ENCODE measurements at places on chromosomes 6 and 20.
A peak's percentile ranks its signal among the peaks of the same experiment; 100 is the strongest.

- DNase-seq: no peak
Measured at GRCh38 chr6:21740376-21741124, 147.0 kb downstream of the SOX4 start.

GRCh38 chr20:50655311-50655880, 35.9 kb downstream of the RIPOR3 start:
- no peak for DNase-seq

- peak; percentile 59 for DNase-seq
Measured at GRCh38 chr6:28542440-28543296, 17.0 kb downstream of the GPX5 start.

DNA sequence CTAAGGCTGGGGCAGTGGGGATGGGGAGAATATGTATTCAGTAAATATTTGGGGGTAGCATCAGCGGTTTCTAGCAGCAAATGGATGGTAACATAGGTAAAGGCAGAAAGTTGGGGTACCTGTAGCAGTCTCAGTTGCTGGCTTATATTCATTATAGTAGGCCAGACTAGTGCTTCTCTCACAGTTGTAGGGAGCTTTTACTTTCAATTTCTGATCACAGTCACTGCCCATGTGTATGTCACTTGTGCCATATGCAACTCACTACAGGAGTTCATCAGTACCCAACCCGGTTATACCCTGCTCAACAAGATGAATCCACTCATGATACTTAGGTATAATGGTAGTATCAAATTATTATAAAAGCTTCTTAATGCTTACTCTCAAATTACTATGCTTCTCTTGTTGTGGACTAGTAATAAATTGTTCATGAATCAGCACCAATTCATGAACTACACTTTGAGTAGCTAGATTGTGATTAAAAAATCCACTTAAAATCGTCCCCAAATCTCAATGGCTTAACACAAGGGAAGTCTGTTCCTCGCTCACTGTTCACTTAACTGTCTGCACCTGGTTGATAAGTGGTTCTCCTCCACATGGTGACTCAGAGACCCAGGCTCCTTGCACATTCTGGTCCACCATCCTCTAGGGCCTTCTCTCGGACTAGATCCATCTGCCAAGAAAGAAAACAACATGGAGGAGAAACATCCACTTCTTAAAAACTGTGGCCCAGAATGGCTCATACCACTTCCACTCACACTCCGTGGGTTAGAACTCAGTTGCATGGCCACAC, 31.3 kb upstream of the MYLIP start:
- no peak for DNase-seq

GRCh38 chr6:79574630-79575225, 37.5 kb upstream of the LCA5 start:
- DNase-seq: no peak

GRCh38 chr6:26389349-26389894, 6.5 kb downstream of the BTN2A2 start:
- no peak for DNase-seq

DNA sequence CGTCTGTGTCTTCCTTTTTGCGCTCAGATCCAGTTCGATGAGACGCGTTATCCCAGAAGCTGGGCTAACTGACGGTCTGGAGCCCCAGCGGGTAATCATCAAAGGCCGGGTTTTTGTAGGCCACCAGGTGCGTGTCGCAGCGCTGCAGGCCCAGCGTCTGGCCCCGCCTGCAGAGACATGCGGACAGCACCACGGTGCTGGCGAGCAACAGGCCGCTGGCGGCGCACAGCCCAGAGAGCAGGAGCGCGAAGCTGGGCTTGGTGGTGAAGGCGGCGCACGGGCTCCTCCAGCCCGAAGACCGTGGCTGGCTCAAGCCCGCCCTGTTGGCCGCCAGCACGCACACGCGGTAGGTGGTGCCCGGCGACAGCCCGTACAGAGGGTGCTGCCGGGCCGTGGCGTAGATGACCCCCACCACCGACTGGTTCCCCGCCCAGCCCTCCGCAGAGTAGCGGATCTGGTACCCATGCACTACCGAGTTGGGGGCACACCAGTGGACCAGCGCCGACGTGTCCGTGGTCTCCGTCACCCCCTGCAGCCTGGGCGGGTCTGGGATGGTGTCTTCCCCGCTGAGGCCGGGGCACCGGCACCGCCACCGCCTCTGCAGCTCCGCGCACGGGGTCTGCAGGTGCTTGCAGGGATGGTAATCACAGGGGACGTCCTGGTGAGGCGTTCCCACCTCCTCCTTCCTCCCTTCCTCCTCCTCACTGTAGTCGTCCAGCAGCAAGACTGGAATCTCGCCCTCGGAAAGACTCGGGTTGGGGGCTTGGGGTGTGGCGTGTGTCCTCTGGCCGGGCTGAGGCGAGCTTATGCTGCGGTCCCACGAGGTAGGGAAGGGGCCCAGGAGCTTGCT, 12.7 kb downstream of the LRRN4 start:
- no peak for DNase-seq

DNA sequence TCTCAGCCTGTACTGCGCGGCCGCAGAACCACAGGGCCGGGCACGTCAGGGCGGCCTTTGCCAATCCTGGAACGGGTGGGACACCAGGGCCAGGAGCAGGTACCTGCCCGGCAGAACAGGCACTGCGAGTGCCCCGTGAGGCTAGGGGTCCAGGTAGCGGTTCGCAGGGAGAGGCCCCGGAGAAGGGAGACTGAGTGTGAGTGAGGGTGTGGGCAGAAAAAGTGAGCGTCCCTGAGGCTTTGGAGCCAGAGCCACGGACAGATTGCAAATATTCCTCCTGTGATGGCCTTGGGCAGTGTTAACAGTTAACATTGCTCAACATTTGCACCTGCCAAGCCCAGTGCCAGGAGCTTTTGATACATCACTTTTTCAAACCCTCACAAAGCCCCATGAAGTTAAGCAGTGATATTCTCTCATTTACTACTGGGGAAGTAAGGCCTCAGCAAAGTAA, 491 bp downstream of the GNMT start:
- no peak for DNase-seq

DNA sequence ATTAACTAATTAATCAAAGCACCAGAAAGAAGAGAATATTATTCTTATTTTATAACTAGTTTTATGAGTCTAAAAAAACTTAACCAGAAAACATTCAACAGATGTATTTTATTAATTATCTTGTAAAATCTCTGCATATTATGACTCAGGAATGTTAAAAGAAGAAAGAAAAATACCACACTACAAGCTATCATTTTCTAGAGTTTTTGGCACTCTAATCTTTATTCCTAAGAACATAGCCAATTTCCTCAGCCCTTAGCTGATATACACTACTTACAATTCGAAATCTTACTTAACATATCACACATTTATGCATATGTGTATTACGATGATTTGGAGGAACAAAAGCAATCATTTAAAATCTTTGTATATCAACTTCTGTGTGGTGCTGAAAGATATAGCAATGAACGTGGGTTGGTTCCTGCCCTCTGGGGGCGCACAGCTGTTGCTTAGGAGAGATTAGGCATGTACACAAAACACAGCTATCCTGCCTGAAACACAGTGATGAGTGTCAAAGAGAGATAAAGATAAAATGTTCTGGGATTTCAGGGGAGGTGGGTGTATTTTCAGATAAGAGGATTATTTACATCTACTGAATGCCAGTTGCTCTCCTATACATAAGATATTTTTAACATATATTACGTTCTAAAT, 404.5 kb downstream of the SYNE1 start:
- DNase-seq: no peak

DNA sequence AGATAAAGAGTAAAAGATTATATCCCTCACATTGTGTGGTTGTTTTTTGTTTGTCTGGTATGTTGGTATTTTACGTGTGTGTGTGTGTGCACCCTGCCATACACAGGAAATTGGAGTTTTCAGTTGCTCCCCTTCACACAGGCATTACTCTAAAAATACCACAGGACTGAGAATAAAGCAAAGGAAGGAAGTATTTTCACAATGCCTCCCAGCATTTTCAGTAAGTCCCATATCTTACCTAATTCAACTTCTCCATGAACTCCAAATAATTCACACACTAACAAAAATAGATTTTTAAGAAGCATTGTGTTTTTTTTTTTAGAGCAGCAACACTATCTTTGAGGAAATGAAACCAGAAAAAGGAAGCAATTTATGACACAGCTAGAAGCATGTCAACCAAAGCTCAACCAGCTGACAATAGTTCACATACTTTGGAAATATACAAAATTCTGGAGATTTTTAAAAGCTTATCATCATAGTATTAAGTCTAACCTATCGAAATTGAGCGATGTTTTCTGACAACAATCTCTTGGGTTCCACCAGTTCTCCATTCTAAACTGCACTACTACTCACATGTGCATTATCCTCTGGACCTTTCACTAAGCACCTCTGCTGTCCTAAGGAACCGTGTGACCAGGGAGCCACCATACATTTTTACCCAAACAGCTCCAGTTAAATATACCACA, 2.1 kb downstream of the UBE2J1 start:
- DNase-seq: no peak

DNA sequence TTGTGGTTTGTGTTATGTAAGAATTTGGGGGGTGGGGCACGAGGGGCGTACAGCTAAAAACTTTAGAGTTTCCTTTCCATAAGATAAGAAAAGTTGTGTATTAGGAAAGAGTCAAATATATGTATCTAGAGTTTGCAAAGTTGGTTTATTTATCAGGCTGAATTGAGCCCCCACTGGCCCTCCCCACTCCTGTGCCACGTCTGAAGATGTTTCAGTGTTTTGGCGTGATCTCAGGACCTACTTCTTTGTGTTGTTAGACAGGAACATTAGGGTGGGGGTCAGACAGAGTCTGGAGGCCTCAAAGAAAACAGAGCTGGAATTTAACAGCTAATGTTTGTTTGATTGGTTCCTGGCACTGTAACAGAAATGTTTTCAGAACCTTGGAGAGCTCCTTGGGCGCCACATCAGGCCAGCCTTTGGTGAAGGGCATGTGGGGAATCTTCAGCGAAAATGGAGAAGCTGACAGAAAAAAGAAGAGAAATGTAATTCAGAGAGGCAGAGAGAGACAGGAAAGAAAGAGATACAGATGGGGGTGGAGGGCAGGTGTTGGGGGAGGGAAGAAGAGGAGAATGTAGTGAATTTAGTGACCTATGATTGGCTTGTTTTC, 674 bp downstream of the NRSN1 start:
- DNase-seq: peak; percentile 41

- no peak for DNase-seq
Measured at GRCh38 chr20:4973330-4974097, 27.8 kb downstream of the SLC23A2 start.

GRCh38 chr20:24647713-24648112, 178.3 kb downstream of the SYNDIG1 start:
- no peak for DNase-seq

DNA sequence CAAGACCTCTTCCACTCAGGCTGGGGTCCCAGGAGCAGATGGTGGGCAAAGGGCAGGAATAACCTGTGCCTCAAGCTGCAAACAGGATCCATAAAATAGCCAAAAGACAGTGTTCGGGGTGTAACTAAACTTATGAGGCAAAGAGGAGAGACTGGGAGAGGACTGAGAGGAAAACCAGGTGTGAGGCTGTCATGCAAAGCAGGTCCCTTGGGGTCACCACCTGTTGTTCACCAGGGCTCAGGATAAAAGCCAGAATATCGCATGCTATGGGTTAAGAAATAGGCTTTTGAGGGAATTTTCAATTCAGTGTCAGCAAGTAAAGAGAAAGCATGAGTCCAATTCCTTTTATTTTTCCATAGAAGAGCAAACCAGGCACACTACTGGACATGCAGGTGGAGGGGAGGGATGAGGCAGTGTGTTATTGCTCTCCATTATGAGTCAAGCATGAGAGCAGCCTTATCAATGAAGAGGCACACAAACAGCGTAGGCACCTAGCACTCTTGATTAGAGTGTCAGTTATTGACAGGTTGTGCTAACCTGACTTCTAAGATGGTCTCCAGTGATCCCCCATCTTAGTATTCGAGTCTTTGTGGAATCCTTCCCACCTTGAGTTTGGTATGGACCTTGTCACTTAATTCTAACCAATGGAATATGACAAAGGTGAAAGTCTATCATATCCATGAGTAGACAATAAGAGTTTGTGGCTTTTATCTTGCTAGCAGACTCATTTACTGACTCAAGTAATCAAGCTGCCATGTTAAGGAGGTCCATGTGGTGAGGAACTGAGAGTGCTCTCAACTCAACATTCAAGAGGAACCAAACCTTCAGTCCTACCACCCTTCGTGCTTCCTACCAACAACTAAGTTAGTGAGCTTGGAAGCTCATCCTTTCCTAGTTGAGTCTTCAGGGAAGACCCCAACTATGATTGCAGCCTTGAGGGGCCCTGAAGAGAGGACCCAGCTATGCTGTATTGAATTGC, 18.8 kb downstream of the HLA-E start:
- DNase-seq: no peak

- no peak for DNase-seq
Measured at GRCh38 chr6:169726963-169727362, 2.7 kb upstream of the PHF10 start.

GRCh38 chr20:54669040-54669363, 193.6 kb downstream of the DOK5 start:
- DNase-seq: no peak

GRCh38 chr6:156004796-156005195, 549.2 kb upstream of the NOX3 start:
- no peak for DNase-seq

DNA sequence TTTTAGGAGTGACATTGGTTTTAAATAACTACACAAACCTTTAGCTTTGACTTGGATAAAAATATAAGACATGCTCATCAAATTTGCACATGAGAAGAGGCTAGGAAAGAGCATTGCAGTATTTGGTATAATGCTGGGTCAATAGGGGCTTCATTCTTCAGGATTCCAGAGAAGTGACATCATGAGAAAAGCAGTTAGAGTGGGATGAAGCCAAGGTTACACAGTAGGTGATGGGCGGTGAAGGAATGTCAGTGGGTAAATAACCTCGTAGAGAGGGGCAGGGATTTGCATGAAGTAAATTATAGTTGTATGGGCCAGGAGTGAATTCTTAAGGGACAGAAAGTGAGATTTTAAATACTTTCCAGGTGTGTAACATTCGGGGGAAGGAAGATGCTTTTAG, 216.2 kb downstream of the RFPL4B start:
- DNase-seq: no peak

GRCh38 chr6:165091121-165091785, 218.2 kb downstream of the C6orf118 start:
- DNase-seq: no peak

- DNase-seq: no peak
Measured at GRCh38 chr6:128350416-128351254, 169.8 kb downstream of the PTPRK start.

DNA sequence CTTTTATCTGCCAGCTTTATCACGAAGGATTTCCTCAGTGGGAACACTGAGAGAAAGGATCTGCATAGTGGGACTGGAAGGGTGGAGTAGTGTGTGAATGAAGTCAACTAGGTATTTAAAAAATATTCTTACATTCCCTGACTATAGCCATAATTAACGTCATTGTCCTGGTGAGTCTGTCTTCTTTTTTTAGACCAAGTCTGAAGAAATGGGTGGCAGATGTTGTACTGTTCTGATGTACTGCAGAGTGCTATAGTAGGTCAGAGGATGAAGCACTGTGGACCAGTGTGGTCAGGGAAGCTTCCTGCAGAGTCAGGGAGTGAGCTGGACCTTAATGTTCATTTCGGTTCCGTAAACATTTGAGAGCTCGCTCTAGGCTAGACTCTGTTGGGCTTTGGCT, 11.9 kb downstream of the TULP4 start:
- DNase-seq: no peak

- DNase-seq: no peak
Measured at GRCh38 chr6:15254070-15254975, 8.5 kb downstream of the JARID2 start.
